NCI-H2081 treated with DMSO at 0.1 percent for 48 hours (cell line): ENCODE measurements at places on chromosomes 11 and 22.

DNA sequence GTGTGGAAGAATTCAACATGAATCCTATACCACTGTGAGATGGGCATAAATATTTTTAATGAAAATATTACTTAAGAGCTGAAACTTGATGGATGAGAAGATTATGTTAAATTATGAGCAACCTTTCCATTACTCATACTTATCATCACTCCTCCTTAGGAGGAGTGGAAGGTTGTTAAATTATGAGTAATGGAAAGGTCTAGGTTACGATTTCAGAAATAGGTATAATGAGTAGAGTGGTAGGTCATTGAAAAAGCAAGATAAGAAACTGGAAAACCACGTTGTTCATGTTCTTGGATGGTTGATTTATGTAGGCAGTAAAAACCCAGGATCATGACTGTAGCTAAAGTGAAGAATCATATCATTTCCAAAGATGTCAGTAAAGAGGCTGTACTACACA, 973.2 kb upstream of the RAG2 start:
- DNase-seq, result no peak

- DNase-seq, result no peak
Observed at GRCh38 chr11:17703951-17704350, 15.4 kb upstream of the MYOD1 start.

DNA sequence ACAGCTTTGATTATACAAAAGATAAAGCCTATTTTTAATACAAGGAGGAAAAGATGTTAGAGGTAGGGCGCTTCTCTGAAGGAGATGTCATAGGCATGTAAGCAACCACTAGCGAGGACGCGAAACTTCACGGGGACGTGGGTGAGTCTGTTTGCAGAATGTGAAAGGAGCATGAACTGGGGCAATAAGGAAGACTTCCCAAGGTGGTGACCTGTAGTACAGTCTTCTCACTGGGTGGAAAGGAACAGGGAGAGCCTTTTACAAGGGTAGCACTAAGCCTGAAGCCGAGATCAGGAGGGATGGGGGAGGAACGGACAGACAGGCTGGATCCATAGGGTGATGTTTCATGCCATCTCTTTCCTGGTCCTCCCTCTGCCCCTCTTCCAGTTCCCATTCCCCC, 10.0 kb upstream of the MICAL2 start:
- no peak for DNase-seq

GRCh38 chr22:36954251-36955014, 41.0 kb downstream of the CSF2RB start:
- DNase-seq, result no peak

GRCh38 chr11:38315151-38315550, 1717.1 kb upstream of the RAG2 start:
- no peak for DNase-seq

DNA sequence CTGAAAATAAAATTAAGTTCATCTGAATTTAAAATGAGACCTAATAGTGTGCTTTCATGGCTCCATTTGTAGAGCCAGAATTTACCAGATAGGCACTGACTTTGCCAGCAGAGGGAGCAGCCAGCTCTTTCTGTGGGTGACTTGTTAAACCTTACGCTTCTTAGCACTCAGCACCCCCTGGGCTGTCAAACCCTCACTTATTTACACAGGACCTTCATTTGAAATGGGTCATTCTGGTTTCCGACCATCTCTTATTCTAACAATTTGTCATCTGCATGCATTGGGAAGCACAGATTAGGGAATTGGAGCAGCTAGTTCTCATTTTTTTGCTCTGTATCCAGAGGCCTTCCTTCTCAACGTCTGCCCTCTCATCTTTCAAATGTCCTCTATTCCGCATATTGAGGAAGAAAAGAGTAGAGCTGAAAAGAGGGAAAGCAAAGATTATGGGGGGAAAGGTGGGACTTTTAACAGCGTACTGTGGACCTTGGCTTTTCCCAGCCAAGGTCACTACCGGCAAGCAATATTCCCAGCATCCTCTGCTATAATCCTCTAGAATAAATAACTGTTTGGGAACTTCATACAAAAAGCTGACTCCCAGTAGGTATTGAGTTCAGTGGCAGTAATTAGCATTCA, 3.1 kb downstream of the ASRGL1 start:
- no peak for DNase-seq

DNA sequence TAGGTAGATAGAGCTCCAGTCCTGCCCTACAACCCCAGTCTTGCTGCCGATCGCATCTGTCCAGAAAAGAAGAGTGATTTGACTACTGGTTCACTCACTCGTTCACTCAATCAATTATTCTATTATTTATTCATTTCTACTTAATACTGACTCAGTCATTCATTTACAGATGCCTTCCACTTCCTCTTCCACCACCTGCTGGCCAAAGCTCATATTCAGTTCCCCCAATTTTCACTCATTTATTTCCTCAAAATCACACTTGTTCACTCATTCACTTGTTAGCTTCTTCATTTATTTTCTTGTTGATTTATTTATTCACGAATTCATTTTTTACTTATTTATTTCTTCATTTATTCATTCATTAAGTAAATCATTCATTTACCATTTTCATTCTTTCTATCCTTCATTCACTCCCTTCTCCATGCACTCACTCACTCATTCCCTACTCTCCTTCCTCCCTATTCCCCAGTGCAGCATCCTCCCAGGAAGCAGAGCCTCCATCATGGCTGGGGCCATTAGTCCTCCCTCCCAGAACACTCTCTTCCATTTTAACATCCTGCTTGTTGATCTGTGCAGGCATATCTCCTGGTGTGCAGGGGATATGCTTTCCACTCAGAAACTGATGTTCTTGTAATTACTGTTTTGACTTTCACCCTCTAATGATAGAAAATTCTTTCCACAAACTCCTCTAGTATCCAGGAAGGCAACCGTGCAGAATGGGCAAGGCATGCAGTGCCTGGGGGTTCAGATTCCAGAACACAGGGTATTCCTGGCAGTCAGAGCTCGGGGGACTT, 281.0 kb downstream of the TENM4 start:
- DNase-seq, result no peak

GRCh38 chr22:42286205-42286604, 15.8 kb upstream of the TCF20 start:
- no peak for DNase-seq
